Progenitor cell of endocrine pancreas (in vitro differentiated cells): ENCODE measurements at places on chromosomes 3 and 15.

DNA sequence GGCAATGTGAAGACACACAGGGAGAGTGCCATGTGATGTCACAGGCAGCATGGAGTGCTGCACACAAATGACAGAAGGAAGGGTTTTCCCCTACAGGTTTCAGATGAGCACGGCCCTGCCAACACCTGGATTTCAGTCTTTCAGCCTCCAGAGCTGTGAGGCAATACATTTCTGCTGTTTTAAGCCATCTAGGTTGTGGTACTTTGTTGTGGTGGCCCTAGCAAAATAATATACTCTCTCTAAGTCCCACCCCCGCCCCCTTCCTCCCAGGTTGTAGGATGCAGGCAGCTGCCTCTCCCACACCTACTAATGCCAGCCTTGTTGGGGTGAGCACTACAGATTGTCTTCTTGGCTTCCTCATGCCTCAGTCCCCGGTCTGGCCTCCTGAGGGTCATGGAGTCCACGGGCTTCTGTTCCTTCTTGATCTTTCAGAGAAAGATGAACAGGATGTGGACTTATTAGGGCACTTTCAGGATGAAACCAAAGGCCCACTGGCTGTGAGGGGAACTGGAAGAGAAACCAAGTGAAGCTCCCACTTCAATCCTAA lies 180.0 kb downstream of the CD47 start:
- DNase-seq, result no peak

DNA sequence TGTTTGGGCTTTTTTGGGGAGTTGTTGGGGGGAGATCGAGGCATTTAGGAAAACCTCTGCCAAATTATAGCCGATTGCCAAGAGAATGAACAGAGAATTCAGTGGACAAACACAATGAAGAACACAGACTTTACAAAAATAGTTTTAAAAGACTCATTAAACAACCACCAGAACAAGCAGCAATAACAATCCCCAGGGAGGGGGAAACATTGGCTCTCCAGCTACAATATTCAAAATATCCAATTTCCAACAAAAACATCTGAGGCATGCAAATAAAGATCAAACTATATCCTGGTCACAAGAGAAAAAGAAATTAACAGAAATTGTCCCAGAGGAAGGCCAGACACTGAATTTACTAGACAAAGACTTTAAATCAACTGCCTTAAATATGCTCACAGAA lies 24.5 kb upstream of the ANKRD28 start:
- DNase-seq, result no peak

GRCh38 chr15:89090791-89091626 lies 2.8 kb downstream of the ABHD2 start:
- no peak for DNase-seq

GRCh38 chr3:52845691-52846431 lies 11.0 kb upstream of the MUSTN1 start:
- DNase-seq, result no peak

DNA sequence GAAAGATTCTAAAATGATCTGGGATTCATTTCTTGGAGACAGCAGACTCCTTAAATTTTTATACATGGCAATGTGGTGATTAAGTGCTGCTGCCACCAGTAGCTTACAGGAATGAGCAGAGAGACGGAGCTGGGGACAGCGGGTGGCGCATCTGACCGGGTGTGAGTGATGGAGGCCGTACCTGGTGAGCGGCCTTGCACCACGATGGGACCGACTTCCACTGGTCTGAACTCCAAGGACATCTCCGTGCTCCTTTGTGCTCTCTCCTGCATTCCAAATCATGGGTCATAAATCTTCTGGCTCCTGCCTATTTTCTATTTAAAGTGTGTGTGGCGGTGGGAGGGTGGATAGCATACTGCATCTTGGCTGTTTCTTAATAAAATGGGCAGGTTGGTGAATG lies 262.6 kb downstream of the ABHD5 start:
- no peak for DNase-seq

GRCh38 chr3:68988740-68989139 lies 24.7 kb downstream of the EOGT start:
- DNase-seq, result no peak

DNA sequence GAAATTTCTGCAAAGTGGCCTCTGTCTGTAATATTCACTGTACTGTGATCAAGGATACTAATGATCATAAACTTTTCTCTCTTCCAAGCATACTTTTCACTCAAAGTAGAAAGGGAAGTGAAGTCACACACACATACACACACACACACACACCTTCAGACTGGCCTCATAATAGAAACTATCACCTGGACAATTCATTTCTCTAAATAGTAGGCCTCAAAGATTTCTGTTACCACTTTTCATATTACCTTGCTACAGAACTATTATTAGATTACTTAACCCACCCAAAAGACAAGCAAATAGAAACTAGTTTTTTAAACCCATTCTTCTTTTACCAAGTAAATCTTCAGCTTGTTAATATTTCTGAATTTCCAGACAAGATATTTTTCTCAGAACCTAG lies 12.2 kb downstream of the CPB1 start:
- no peak for DNase-seq

DNA sequence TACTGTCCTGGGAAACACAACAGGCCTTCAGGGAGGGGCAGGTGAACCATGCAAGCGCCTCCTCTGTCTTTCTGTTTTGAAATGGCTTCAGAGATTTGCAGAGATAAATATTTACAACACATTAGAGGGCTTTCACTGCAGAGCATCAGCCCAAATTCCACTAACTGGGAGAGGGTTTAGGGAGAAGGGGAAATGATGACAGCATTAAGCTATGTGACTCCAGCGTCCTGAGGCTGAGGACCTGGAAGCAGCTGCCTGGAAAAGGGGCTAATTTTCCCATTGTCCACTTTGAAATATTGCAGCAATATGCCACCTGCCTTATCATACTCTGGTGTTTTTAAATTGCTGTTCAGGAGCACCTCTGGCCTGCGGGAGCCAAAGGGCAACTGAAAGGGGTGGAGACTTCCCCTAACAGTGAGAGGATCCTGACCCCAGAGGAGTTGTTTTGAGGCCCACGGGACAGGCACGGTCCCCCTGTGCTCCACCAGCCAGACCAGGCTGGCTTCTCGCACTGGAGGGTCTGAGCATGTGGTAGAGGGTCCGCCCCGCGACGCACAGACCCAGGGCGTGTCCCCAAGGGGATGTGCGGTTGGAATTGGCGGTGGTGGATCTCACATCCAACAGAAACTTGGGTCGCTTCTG lies 110.6 kb downstream of the XXYLT1 start:
- DNase-seq, result no peak
